Fibroblast of skin of left quadriceps (primary cell): ENCODE measurements at places on chromosomes 2 and 18.

DNA sequence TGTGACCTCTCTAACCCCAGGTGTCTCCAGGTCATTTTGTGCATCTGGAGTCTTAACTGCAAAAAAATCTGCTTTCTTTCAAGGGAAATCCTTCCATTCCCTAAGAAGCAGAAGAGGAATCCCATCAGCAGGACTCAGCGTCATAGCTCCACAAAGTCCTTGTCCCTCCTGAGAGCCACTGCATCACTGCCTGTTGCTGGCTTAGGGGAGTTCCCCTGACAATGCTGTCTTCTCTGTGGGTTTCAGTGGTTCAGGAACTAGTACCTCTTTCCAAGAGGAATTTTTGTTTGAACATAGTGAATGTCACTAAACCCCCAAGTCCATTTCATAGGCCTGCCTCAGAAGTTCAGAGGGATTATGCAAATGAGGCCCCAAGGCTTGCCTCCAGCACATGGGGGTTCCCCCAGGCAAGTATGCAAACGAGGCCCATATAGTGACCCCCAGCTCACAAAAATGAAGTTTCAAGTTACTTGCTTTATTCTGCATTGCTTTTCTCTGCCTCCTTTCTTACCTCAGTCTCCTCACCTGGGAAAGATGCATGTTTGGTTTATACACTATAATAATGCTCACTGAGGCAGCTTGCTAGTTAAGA, 513.9 kb upstream of the MEX3C start:
- DNase-seq = no peak

- DNase-seq = no peak
These were observed 78.4 kb downstream of the TMEM247 start for GRCh38 chr2:46557788-46558187.

GRCh38 chr2:138997856-138998517, 217.8 kb upstream of the NXPH2 start:
- peak; percentile 54 for DNase-seq

- DNase-seq = no peak
These were observed 197.1 kb downstream of the TCF4 start for GRCh38 chr18:55390898-55391297.

DNA sequence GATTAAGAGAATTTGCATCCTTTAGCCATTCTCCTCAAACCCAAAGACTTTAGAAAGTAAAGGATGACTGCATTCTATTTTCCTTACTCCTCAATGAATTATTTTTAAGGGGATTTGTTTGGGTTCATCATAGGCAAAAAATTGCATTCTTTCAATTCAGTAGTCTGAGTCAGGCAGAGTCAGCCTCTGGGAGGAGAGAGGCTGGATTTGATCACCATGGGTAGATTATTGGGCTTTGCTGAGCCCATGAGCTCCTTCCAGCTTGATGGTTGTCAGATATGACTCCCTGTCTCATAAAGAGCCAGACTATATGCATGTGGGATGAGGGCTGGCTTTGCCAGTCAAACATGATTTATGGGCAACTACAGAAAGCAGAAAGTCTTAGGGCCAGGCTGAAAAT, 101.2 kb downstream of the KCNS3 start:
- DNase-seq = peak; percentile 59

- DNase-seq = peak; percentile 57
These were observed 410.7 kb upstream of the TNP1 start for GRCh38 chr2:217270485-217271121.

- DNase-seq = no peak
These were observed 7.1 kb upstream of the NAPG start for GRCh38 chr18:10518595-10519255.

DNA sequence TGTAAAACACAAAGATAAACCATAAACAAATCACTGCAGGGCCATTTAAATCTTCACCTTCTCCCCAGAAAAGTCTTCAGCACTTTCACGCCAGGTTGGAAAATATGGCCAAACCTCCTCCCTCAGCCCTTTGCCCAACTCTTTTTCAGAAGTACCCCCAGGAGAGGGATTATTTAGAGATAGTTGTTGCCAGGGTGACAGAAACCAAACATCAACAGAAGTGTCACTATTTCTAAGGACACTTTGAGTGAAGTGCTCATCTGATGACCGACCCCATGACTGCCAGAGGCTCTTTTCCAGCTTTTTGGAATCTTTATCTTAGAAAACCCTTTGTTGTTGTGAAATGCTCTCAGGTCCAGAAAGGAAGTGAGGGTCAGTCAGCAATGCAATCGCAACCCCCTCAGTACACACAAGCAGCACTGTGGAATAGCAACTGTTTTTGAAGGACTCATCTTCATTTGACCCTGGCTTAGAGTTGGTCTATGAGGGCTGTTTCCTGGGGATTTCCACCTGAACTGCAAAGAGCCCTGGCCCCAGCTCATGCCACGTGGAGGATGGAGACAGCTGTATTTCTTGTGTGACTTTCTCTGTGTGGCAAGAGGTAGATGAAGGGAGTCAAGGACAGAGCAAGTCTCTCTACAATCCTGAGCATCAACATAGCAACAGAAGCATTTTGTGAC, 114.0 kb upstream of the STON1 start:
- no peak for DNase-seq

DNA sequence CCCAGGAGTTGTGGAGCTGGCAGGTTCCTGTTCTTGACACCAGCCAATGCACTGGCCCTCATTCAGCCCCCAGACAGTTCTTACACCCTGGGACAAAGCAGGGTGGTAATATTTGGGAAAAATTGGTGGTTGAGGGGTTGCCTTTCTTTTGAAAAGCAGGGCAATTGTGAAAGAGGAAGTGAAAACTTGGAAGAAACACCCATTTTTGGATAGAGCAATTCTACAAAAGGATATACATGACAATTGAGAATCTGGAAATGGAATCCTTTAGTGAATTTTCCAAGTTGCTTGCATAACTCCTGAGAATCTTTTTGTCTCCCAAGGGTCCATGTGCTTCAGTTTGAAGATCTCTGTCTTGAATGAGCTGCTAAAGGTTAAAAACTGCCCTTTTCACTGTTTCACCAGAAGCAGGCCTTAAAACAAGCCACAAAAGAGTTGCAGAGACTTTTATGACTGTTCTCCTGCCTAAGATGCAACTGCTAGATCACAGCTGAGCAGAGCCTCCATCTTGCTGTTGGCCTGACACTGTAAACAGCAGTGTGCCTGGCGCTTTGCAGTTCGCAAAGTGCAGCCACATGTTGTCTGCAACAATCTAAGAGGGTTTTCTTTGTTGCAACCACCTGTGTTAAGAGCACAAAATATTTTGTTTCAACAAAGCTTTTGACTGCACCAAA, 11.8 kb downstream of the COL4A4 start:
- no peak for DNase-seq

DNA sequence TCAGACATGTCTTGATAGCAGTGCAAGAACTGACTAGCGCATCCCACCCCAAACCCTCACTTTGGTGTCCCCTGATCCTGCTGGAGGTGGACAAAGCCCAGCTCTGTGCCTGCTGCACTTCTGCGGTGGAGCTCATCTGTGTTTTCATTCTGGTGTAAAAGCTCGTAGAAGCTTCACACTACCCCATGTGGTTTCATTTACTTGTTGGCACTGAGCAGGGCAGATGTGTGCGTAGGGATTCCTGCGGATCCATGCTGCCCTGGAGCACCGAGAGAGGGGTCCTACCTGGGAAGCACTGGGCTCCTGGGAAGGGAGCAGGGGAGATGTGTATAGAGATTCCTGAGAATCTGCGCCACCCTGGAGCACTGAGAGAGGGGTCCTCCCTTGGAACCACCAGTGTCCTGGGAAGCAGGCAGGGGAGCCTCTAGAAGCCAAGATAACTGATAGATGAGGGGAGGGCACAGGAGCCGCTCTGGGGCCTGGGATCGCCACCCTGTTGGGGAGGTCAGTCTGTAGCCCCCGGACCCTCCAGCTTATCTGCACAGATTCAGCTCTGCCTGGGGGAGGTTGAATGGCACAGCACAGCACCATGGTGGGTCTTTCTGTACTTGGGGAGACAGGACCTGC, 106.9 kb upstream of the OTOS start:
- DNase-seq = no peak

- DNase-seq = no peak
These were observed 101.0 kb upstream of the DNAJC10 start for GRCh38 chr2:182615036-182615435.

- DNase-seq = no peak
These were observed 16.2 kb downstream of the EML4 start for GRCh38 chr2:42185220-42185921.

DNA sequence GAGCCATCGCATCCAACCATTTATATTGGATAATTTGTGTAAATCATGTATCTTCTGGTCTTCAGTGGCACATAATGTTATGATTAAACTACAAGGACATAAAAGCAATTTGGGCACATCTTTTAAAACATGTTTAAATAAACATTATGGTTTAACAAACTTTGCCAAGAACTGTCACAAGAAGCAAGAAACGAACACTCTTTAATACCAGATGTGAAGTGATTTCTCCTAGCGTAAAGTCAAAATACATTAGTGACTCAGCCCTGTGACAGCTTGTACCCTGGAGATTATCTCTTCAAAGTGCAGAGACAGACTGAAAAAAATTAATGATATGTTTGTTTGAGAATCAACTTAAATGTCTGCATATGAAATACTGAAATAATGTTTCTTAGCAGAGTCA, 39.9 kb downstream of the DSEL start:
- DNase-seq = peak; percentile 21

- DNase-seq = peak; percentile 81
These were observed 18.1 kb downstream of the ZNF516 start for GRCh38 chr18:76476665-76477561.

- no peak for DNase-seq
These were observed 188.5 kb downstream of the TPGS2 start for GRCh38 chr18:36640021-36640952.

- no peak for DNase-seq
These were observed 134.2 kb downstream of the SMAD7 start for GRCh38 chr18:48816554-48816953.

GRCh38 chr2:54081574-54081973, 33.8 kb upstream of the ACYP2 start:
- DNase-seq = no peak

DNA sequence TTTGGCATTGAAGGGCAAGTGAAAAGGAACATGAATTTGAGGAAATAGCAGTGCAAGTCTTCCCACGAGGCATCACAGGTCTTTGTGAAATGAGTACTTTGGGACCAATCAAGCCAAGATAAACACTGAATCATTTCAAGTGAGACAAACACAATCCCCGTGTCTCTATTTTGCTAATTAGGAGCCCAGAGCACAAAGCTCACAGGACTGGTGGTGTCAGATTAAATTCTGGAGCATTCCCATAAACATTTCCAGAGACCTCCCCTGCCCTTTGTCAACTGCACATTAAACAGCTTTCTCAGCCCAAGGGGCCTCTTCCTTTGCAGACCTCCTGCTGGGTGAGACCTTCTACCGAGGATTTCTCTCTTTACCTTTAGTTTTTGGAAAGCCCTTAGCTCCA, 50.7 kb downstream of the DAPL1 start:
- no peak for DNase-seq

DNA sequence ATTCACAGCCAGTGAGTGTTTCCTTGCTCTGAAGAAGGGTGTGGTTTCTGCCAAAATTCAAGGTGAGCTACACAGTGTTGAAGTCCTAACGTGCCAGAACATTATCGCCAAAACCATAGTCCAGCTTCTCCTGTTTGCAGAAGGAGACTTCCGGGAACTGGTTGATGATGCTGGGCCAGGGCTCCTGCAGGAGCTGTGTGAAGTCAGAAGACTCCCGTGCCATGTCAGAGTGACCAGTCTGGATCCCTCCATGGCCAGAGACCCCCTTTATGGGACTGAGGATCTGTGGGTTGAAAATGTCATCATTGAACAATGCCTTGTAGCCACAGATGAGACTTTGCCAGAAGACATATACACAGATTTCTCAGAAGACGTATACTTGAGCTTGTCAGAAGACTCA, 96.0 kb upstream of the RAB12 start:
- DNase-seq = no peak

- no peak for DNase-seq
These were observed 16.6 kb downstream of the SLC35F5 start for GRCh38 chr2:113739849-113740248.
